ENCODE measurements at places on chromosomes 2 and 18.

- H3K4me3 ChIP-seq: no peak overlapping the region
- H3K27me3 ChIP-seq: peaks cover 12% of the 10 kb centered on the region
Observed at GRCh38 chr18:23650968-23651927, 11.5 kb downstream of the ANKRD29 start.

GRCh38 chr2:217808326-217808725, 194.5 kb downstream of the TNS1 start:
- DNase-seq: no peak
- no peaks in the 10 kb centered on the region for H3K27me3 ChIP-seq
- H3K4me1 ChIP-seq: no peaks in the 10 kb centered on the region
- no peaks in the 10 kb centered on the region for H3K36me3 ChIP-seq
- no peak overlapping the region for H3K4me3 ChIP-seq
- H3K27ac ChIP-seq: no peak overlapping the region

- no peak overlapping the region for H3K27ac ChIP-seq
- H3K27me3 ChIP-seq: peaks cover 19% of the 10 kb centered on the region
- peaks cover 10% of the 10 kb centered on the region for H3K4me1 ChIP-seq
- no peak overlapping the region for H3K4me3 ChIP-seq
- no peak for DNase-seq
Observed at GRCh38 chr2:9099341-9099751, 95.9 kb upstream of the MBOAT2 start.

GRCh38 chr2:104897515-104898184, 43.7 kb downstream of the POU3F3 start:
- DNase-seq: no peak
- no peaks in the 10 kb centered on the region for H3K4me1 ChIP-seq
- H3K4me3 ChIP-seq: no peak overlapping the region
- H3K27ac ChIP-seq: no peak overlapping the region

DNA sequence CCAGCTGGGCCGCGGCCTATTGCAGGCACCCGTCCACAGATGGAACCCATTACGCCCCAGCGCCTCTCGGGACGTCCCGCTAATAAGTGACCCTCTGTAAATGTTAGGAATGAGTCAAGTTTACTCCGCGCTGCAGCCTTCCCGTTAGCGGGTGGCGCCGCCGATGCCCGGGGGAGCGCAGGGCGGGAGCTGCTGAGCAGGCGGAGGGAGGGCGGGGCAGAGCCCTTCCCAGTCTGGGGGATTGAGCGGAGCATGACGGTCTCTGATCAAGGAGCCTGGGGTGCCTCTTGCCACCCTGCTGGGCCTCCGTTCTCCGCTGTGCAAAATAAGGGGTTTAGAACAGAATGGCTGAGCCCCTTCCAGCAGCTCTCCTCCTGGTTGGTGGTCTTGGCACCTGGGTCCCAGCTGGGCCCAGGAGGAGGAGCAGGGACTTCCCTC, 10.5 kb downstream of the CROCC2 start:
- H3K36me3 ChIP-seq: no peaks in the 10 kb centered on the region
- no peak overlapping the region for H3K4me3 ChIP-seq
- peaks cover 8% of the 10 kb centered on the region for H3K27me3 ChIP-seq
- no peak overlapping the region for H3K27ac ChIP-seq
- DNase-seq: peak; percentile 48

GRCh38 chr2:85071096-85071495, 62.1 kb upstream of the TCF7L1 start:
- H3K4me3 ChIP-seq: no peak overlapping the region
- peaks cover 8% of the 10 kb centered on the region for H3K27me3 ChIP-seq
- H3K4me1 ChIP-seq: peaks cover 3% of the 10 kb centered on the region

DNA sequence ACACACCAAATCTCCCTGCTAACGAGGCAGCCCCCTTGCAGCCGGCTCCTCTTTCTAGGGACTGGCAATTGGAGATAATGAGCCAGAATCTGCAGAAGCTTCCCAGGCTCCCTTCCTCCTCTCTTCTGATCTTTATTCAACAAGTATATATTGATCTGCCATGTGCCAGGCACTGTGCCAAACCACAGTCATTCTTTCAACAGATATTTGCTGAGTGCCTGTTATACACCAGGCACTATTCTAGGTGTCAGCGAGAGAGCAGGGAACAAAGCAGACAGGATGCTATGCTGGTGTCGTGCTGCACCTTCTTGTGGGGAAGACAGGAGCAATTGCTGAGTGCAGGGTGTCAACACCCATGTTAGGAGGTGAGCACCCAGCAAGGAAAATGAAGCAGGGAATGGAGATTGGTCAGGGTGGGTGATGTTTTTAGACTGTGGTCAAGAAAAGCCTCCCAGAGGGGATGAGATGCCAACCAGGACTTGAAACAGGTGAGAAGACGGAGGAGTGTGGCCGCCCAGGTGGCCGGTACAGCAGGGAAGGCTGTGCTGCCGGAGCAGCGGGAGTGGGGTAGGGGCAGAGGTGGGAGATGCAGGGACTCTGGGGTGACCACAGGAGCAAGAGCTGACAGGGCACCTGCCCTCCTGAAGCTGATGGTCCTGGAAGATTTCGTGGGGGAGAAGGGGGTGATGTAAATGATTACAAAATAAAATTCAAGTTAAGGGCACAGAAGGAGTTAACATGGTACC, 307.6 kb upstream of the RAB12 start:
- no peak overlapping the region for H3K27ac ChIP-seq
- no peak for DNase-seq
- H3K4me1 ChIP-seq: no peaks in the 10 kb centered on the region
- H3K36me3 ChIP-seq: no peaks in the 10 kb centered on the region
- H3K27me3 ChIP-seq: no peaks in the 10 kb centered on the region

GRCh38 chr2:54984476-54984875, 65.8 kb downstream of the RTN4 start:
- H3K36me3 ChIP-seq: peaks cover 11% of the 10 kb centered on the region
- DNase-seq: no peak
- no peaks in the 10 kb centered on the region for H3K27me3 ChIP-seq
- H3K4me1 ChIP-seq: peaks cover 59% of the 10 kb centered on the region
- H3K27ac ChIP-seq: no peak overlapping the region

GRCh38 chr18:25075783-25076182, 276.2 kb downstream of the ZNF521 start:
- H3K27ac ChIP-seq: no peak overlapping the region
- no peak for DNase-seq
- no peaks in the 10 kb centered on the region for H3K36me3 ChIP-seq
- no peak overlapping the region for H3K4me3 ChIP-seq

DNA sequence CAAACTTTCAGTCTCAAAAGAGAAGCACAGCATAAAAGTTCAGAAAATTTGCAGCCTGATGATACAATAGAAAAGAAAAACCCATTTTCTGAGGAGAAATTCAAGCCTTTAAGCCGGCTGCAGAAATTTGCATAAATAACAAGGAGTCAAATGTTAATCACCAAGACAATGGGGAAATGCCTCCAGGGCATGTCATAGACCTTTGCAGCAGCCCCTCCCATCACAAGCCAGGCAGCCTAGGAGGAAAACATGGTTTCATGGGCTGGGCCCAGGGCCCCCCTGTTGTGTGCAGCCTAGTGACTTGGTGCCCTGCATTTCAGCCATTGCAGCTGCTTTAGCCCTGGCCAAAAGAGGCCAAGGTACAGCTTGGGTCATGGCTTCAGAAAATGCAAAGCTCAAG, 54.1 kb upstream of the CAVIN2 start:
- no peaks in the 10 kb centered on the region for H3K36me3 ChIP-seq
- H3K27ac ChIP-seq: no peak overlapping the region
- no peaks in the 10 kb centered on the region for H3K4me1 ChIP-seq
- no peak for DNase-seq
- H3K27me3 ChIP-seq: peaks cover 9% of the 10 kb centered on the region

GRCh38 chr18:44598514-44598913, 82.2 kb upstream of the SETBP1 start:
- H3K27ac ChIP-seq: no peak overlapping the region
- H3K27me3 ChIP-seq: peaks cover 3% of the 10 kb centered on the region
- no peak overlapping the region for H3K4me3 ChIP-seq
- DNase-seq: no peak
- H3K36me3 ChIP-seq: no peaks in the 10 kb centered on the region
- H3K4me1 ChIP-seq: no peaks in the 10 kb centered on the region

GRCh38 chr2:112018846-112019245, 36.2 kb upstream of the TMEM87B start:
- no peaks in the 10 kb centered on the region for H3K36me3 ChIP-seq
- peaks cover 11% of the 10 kb centered on the region for H3K27me3 ChIP-seq
- H3K27ac ChIP-seq: no peak overlapping the region
- no peak for DNase-seq
- H3K4me3 ChIP-seq: no peak overlapping the region
- H3K4me1 ChIP-seq: no peaks in the 10 kb centered on the region

- no peaks in the 10 kb centered on the region for H3K4me1 ChIP-seq
- no peak for DNase-seq
- no peak overlapping the region for H3K27ac ChIP-seq
- H3K36me3 ChIP-seq: no peaks in the 10 kb centered on the region
Observed at GRCh38 chr2:165568361-165568760, 98.9 kb downstream of the CSRNP3 start.

GRCh38 chr2:174076040-174076439, 110.9 kb upstream of the SP3 start:
- no peaks in the 10 kb centered on the region for H3K4me1 ChIP-seq
- H3K27me3 ChIP-seq: no peaks in the 10 kb centered on the region
- no peak overlapping the region for H3K27ac ChIP-seq
- H3K36me3 ChIP-seq: peaks cover 2% of the 10 kb centered on the region

- H3K36me3 ChIP-seq: no peaks in the 10 kb centered on the region
- H3K4me3 ChIP-seq: no peak overlapping the region
- peaks cover 15% of the 10 kb centered on the region for H3K27me3 ChIP-seq
- H3K27ac ChIP-seq: no peak overlapping the region
- DNase-seq: no peak
- H3K4me1 ChIP-seq: no peaks in the 10 kb centered on the region
Observed at GRCh38 chr2:55856936-55857335, 66.6 kb downstream of the EFEMP1 start.

DNA sequence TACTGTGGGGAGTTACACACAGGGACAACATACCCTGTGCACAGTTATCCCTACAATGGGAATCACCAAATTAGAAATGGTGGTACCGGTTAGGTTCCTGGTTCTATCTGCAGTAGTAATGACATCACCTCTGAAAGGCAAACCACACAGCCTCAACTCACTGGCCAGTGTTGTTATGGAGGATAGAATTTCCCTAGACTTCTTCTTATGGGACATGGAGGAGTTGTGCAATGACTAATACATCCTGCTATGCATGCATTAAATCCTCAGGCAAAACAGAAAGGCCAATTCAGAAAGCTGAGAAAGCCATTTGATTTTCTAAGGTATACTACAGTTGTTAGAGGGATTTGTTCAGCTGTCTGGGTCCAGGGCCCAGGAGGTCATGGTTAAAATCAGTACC, 439.3 kb downstream of the TMX3 start:
- no peaks in the 10 kb centered on the region for H3K4me1 ChIP-seq
- H3K27me3 ChIP-seq: no peaks in the 10 kb centered on the region
- no peak overlapping the region for H3K27ac ChIP-seq
- DNase-seq: no peak

GRCh38 chr18:23761941-23762340, 72.7 kb downstream of the LAMA3 start:
- no peaks in the 10 kb centered on the region for H3K36me3 ChIP-seq
- H3K27me3 ChIP-seq: peaks cover 3% of the 10 kb centered on the region
- DNase-seq: no peak
- H3K27ac ChIP-seq: no peak overlapping the region

GRCh38 chr2:240628507-240628807, 3.2 kb downstream of the GPR35 start:
- H3K36me3 ChIP-seq: peaks cover 6% of the 10 kb centered on the region
- peak; percentile 57 for DNase-seq
- no peaks in the 10 kb centered on the region for H3K27me3 ChIP-seq
- H3K4me1 ChIP-seq: peaks cover 18% of the 10 kb centered on the region
- H3K4me3 ChIP-seq: no peak overlapping the region
- H3K27ac ChIP-seq: peak overlapping the region; percentile 51

DNA sequence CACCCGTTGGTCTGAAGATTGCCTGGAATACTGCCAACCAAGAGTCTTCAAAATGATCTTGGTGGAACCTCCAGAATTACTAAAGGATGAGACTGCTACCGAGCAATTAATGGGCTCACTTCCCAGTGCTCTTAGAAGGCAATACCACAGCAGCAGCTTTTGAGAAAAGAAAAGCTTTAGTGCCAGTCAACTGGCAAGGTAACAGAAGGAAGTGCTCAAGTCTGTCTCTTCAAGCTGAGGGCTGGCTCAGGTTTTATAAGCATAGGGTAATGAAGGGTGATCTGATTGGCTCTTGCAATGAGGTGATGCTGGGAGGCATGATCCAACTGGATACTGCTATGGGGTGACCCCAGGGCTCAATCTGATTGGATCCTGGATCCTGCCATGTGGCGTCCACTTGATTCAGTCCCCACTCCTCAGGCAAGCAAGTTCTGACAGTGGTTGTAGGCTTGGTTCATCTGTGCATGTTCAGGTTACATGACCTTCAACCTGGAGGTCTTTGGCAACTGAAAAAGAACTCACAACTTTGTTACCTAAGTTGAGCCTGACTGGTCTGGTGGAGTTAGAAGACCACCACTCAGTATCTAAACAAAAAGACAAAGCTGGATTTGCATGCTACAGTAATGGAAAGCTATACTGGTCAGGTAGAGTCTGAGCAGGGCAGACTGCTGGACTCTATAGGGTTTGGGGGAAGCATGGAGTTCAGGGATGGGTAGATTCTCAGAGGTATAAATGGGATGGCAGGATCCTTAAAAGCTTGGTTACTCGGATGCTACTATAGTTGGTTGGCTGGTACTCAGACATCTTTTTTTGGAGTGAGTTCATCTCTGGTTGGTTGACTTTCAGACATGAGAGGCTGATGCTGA, 14.0 kb upstream of the RIF1 start:
- no peaks in the 10 kb centered on the region for H3K36me3 ChIP-seq
- H3K27ac ChIP-seq: no peak overlapping the region
- no peak for DNase-seq
- no peak overlapping the region for H3K4me3 ChIP-seq

- H3K27ac ChIP-seq: peak overlapping the region; percentile 20
- peaks cover 57% of the 10 kb centered on the region for H3K36me3 ChIP-seq
- peaks cover 28% of the 10 kb centered on the region for H3K4me1 ChIP-seq
- DNase-seq: no peak
Observed at GRCh38 chr2:191082321-191082720, 68.3 kb upstream of the STAT1 start.

- H3K27ac ChIP-seq: no peak within 1 kb of the TSS
- H3K4me3 ChIP-seq: peak within 1 kb of the TSS; percentile 73
- H3K36me3 ChIP-seq: no peaks in the 10 kb centered on the region
- H3K27me3 ChIP-seq: peaks cover 55% of the 10 kb centered on the region
- no peak for DNase-seq
- peaks cover 15% of the 10 kb centered on the region for H3K4me1 ChIP-seq
Observed at GRCh38 chr2:100819370-100820272, at the start of gene NPAS2. Gene NPAS2 (plus strand): TSS chr2:100820139. CDS start chr2:100904755, 84,616 bp downstream.

DNA sequence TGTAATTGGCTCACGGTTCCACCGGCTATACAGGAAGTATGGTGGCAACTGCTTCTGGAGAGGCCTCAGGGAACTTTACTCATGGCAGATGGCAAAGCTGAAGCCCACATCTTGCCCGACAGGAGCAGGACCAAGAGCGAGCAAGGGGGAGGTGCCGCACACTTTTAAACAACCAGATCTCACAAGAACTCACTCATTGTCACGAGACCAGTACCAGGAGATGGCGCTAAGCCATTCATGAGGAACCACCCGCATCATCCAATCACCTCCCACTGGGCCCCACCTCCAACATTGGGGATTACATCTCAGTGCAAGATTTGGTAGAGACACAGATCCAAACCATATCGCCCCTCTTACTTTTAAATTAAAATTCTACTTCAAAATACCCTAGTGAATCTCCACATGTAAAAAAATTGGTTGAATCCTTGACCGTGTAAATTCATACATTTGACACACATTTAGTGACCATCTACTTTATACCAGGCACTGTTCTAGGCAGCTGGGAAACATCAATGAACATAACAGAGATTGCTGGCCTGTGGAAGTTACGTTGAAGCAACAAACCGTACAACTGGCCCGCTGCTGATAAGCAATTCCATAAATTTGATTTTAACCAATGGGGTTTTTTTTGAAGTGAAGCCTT, 87.6 kb downstream of the ALPK2 start:
- H3K4me1 ChIP-seq: peaks cover 17% of the 10 kb centered on the region
- H3K36me3 ChIP-seq: no peaks in the 10 kb centered on the region
- no peaks in the 10 kb centered on the region for H3K27me3 ChIP-seq
- H3K4me3 ChIP-seq: no peak overlapping the region
